ENCODE measurements at places on chromosomes 5 and 9. TPM values are rescaled to one million over a fixed set of nuclear protein-coding genes. Genes with fewer than 3 reads are reported as not detected.

- DNase-seq = peak; percentile 5
Measured at GRCh38 chr5:44797841-44798240, 10.9 kb upstream of the MRPS30 start.

DNA sequence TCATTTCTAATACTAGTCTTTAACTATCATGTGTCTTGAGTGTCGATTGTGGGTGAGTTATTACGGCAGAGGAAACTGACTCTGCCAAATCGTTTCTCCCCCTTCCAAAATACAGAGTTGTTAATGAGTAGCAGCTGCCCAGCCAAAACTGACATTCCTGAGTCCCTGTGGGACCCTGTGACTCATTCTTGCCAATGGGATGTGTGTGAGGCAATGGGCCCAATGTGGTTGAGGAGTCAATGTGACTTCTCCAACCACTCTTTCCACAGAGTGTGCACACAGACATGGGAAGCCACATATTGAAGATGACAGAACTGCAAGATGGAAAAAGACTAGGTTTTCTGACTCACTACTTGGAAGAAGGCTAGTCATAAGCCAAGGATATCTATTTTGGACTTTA is 434.7 kb downstream of the DTWD2 start:
- DNase-seq = peak; percentile 32

DNA sequence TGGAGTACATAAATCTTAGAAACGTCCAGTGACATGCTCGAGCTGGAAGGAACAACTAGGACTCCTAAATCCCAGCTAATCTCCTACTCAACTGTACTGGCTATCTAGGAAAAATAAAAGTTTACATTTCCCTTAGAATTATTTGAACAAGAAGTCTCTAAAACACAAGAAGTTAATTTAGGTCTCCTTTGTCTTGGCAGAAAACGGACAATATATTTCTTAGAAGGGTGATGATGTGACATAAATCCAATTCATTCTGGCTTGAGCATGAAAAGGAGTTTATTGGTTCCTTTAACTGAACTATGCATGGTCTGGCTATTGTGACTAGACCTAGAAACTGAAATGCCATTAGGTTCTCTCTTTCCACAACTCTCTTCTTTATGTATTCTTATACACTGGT is 1242.2 kb upstream of the DMAC1 start:
- no peak for DNase-seq

DNA sequence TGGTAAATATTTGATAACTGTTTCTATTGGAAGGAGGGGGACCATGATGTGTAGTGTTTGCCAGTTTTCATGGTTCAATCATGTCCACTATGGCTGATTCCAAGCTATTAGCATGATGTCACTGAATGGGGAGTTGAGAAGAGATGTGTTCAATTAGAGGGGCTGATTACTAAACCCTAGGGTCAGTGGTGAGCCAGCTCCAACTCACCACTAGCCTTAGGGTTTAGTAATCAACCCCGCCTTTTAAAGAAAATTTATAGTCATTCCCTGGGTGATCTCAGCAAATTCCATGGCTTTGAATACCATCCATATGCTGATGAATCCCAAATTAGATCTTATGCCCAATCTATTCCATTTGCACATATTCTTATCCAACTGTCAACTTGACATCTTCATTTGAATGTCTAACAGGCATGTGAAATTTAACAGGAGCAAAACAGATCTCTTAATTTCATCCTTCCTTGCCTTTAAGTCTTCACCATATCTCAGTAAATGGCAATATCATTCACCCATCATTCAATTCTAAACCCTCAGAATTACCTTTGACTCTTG is 98.8 kb downstream of the GCNT1 start:
- DNase-seq = peak; percentile 61

- no peak for DNase-seq
Measured at GRCh38 chr5:58967597-58968281, 384.9 kb downstream of the RAB3C start.

GRCh38 chr5:167861129-167861927 is 430.1 kb upstream of the WWC1 start:
- no peak for DNase-seq

MARCOL gene
- not detected for polyA plus RNA-seq

AGXT2 gene
- not detected for polyA plus RNA-seq

NTRK2 gene
- 0.01 TPM for polyA plus RNA-seq

RASGEF1C gene
- polyA plus RNA-seq = not detected

OLFML2A gene
- 1.5 TPM for polyA plus RNA-seq

DNA sequence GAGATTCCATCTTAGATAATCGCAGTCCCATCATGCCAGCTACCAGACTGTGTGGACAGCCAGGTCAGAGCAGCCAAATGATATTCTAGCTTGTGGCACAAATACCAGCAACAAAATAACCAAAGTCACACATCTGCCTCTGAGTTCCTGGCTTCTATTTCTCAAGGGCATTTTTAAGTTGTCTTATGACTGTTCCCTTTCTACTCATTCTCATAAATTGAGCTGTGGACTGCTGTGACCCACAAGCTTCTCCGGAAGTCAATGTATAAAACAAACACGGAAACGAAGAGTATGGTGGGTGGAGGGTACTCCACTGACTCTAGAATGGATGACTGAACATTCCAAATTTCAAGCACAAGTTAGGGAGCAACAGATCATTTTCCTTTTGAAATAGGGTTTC is 43.9 kb downstream of the PDCD1LG2 start:
- no peak for DNase-seq

- peak; percentile 21 for DNase-seq
Measured at GRCh38 chr5:109693535-109694400, 4.0 kb downstream of the MAN2A1 start.

GRCh38 chr5:17157294-17157693 is 60.1 kb upstream of the BASP1 start:
- peak; percentile 13 for DNase-seq

BRD8 gene
- 20.5 TPM for polyA plus RNA-seq

- DNase-seq = no peak
Measured at GRCh38 chr5:35146406-35146805, 83.9 kb downstream of the PRLR start.

SIT1 gene
- polyA plus RNA-seq = not detected

DNA sequence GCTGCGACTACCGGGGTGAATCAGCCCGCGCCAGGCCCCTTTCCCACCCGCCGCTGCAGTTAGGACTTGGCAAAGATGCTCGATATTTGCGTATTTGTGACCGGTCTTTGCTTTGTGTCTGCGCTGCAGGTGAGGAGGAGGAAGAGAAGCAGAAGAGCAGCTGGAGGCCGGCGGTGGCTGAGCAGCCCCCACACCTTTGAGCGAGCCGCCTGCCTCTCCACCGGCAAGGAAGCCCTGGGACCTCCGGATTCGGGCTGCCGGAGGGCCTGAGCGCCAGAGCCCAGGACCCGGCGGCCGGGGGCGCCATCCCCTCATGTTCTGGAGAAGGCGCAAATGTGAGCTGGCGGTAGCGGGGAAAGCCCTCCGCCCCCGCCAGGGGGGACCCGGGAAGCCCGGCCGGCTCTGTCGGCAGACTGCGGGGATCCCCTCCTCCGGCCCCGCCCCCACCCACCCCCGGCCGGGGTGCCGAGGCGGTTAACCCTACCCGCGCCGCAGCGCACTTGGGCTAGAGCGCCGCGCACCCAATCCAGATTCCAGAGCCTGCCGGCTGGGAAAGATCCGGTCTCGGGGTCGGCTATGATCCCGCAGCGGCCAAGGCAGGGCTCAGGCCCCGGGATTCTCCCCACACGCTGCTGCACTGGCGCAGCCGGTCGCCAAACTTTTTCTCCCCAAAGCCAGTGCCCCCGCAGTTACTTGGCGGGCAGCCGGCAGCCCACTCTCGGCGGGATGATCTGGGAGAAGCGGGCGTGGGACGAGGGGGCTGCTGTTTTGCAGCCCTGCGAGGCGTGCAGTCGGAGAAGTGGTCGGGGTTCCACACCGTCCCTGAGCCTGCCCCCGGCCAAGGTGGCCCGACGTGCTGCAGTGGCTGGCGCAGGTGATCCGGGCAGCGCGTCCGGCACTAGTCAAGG is 800 bp upstream of the KCNN2 start:
- peak; percentile 9 for DNase-seq

DNA sequence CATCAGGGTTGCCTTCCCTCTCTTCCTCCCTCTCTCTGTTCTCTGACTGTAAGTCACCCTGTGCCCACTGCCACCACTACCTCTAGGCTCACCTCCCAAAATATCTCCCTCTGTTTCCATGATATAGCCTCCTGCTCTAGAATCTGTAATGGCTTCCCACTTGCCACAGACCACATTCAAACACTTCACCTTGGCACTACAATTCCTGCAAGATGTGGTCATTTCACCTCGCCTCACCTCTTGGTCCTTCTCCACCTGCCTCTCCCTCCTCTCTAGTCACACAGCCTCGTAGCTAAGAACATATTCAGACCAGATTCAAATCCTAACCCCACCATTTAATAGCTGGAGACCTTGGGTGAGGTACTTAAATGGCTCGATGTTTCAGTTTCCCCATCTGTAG is 56.9 kb downstream of the SERINC5 start:
- DNase-seq = no peak

DNA sequence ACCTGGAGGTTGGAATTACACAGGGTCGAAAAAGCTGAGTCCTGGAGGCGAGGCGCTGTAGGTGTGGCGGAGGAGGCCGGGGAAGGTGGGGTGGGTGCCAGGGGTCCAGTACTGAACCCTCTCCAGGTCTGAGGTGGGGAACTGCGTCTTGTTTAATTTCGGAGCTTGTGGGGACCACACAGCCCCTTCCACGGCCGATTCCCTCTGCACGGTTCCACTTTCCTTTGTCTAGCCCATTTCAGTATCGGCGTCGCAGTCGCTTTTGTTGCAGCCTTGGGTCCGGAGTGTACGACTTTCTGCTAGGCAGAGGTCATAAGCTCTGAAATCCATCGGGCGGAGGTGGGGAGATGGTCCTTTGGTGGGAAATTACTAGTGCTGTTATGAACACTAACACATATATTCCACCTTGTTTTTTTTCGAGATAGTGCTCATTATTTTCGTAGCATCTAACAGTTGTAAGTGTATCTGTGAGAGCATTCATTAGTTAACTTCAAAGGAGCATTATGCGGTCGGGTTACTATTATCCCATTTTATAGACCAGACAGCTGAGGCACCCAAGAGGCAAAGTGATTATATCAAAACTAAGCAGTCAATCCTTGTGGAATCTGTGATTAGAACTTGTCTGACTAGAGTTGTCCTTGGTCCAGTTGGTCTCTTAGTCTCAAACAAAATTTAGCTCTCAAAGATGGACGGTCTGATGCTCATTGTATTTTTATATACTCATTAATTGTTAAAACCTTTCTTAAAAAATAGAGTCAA is 737 bp downstream of the RNF180 start:
- no peak for DNase-seq
